Brain microvascular endothelial cell (primary cell): ENCODE measurements at places on chromosomes 1 and 21.

- DNase-seq: no peak
These were observed 172.5 kb upstream of the GALNT2 start for GRCh38 chr1:229894532-229894931.

DNA sequence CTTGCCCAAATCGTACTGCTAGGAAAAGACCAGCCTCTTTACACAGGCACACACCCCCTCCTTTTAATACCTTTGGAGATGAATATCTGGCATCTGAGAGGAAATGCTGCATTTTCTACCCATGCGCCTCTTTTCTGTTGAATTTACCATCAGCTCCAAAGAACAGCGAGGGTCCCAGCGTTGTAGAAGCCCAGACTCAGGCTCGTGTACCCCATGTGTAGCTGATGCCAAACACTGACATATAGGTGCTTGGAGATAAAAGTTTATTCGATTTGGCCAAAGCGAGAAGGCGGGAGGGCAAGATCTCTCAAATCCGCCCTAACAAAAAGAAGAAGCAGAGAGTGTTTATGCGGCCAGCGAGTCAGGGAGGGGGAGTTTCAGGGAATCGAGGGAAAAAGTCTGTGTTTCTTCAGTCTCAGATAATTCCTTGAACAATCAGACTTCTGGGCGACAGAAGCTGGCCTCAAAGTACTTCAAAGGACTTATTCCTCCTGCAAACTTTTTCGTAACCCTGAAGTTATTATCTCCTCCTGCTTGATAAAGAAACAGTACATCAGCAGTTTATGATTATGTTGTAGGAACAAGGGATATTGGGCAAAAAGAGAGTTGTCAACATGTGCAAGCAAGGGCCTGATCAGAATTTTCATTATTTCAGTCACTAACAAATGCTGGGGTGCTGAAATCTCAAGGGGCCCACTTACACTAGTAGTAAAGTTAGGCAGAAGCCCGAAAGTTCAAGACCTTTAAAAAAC is 642 bp upstream of the CREG1 start:
- DNase-seq: no peak

GRCh38 chr1:246987083-246987690 is 20.7 kb downstream of the ZNF695 start:
- DNase-seq: no peak

DNA sequence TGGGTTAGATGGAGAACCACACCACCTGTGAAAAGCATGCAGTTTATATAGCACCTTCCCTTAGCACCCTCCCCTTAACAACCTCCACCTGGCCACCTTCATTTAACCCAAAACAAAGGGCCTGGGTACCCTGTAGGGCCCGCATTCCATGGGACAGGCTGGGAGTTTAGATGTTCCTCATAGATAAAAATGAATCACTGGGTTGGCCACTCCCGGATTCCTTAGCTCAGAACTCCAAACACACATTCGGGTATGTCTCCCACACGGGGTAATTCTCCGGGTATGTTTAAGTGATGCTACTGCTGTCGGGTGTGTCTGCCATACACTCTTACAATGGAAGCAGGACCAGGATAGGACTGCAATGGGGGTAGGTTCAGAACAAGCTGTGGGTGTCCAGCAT is 43.9 kb upstream of the FOXO6 start:
- no peak for DNase-seq

DNA sequence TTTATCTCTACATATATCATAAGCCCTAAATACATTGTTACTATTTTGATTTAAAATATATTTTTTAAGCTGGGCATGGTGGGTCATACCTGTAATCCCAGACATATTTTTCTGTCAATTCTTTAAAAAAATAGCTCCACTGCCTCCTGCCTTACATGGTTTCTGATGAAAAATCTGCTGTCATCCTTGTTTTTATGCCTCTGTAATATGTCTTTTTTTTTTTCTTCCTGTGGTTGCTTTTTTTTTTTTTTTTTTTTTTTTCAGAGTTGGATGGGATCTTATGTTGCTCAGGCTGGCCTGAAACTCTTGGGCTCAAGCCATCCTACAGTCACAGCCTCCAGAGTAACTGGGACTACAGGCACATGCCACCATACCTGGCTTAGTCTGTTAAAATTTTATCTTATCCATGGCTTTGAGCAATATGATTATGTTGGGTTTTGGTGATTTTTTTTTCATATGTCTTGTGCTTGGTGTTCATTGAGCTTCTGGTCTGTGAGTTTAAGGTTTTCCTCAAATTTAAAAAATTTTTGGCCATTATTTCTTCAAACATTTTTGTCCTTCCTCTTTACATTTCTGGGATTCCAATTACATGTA is 12.4 kb upstream of the EDARADD start:
- DNase-seq: no peak
